ENCODE measurements at places on chromosomes 12 and 14. TPM values are rescaled to one million over a fixed set of nuclear protein-coding genes. Genes with fewer than 3 reads are reported as not detected.
A peak's percentile ranks its signal among the peaks of the same experiment; 100 is the strongest.

DNA sequence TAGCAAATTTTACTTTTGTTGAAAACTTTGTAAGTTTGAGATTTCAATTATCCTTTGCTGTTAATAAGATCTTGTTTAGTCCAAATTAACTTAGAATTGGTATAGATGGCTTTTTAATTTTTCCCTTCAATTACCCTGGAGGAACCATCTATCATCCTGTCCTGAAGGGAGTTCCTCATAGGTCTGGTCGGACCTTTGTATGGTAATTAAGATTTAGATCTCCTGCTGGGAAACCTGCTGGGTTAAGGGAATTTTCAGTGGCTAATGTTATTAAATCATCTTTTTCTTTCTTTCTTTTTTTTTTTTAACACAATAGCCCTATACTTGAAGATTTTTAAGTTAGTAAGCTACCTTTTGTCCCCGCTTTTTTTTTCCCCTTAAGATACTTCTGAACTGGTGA lies 63.0 kb upstream of the PRMT8 start:
- DNase-seq: no peak

DNA sequence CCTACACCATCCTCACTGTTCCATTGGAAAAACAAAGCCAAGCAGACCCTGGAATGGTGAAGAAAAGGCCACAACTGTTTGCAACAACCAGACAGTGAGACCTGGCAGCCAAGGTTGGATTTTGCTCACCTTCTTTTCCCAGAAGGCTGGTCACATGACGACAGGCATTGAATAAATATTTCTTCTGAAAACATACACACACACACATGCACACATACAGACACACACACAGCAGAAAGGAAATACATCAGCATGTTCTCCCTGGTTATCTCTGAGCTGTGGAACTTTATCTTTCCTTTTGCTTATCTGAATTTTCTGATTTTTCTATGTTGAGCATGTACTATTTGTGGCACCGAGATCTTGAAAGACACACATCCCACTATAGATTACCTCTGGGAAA lies 38.0 kb upstream of the CCDC60 start:
- DNase-seq: no peak

- DNase-seq: no peak
Measured at GRCh38 chr12:19388131-19388549, 51.2 kb upstream of the AEBP2 start.

GRCh38 chr14:75123991-75124390 lies 2.9 kb downstream of the NEK9 start:
- peak; percentile 69 for DNase-seq

DNA sequence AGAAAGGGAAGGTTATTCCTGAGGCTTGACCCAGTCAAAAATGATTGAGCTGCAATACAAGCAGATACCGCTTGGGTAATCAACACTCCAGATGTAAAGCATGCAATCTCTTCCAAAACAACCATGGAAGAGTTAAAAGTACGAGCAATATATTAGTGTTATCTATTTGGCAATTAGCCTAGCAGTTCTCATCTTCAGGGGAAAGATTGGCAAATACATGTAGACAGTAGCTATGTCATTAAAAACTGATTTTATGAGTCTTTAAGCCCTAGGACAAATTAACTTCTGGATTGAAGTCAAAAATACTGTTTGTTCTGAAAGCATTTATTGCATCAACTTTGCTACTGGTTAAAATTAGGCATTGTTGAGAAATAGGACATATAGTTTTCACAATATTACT lies 9.3 kb upstream of the GYS2 start:
- no peak for DNase-seq

DNA sequence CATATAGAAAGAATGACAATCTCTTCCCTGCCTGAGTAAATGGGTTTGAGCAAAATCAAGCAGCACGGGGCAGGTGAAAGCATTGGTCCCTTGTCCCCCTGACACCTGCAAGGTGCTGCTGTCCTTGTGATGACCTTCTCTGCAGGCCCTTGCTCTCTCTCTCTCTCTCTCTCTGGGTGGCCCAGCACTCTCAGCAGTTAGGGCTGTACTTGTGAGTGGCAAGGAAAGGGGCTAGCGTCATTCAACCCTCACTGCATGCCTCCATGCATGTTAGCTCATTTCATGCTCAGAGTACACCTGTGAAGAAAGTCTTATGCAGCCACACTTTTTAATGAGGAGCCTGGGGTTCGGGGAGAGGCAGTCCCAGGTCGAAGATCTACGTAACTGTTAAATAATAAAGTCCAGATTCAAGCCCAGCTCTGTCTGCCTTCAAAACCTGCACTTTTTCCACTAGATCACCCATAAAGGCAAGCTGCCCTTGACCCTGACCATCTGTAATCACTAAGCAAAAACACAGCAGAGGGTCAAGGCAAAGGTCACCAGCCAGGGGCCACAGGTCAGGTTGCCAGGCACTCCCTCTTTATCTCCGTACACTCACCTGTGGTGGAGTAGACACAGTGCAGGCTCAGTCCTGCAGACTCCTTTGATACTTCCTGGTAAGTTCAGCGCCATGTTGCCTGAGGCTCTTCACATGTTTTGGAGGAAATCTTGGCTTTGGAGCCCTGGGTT lies 44.9 kb upstream of the CLMN start:
- no peak for DNase-seq

GRCh38 chr14:58395562-58395811 lies 243 bp upstream of the TOMM20L start:
- DNase-seq: no peak

- no peak for DNase-seq
Measured at GRCh38 chr14:23423657-23424056, 11.8 kb downstream of the MYH7 start.

DNA sequence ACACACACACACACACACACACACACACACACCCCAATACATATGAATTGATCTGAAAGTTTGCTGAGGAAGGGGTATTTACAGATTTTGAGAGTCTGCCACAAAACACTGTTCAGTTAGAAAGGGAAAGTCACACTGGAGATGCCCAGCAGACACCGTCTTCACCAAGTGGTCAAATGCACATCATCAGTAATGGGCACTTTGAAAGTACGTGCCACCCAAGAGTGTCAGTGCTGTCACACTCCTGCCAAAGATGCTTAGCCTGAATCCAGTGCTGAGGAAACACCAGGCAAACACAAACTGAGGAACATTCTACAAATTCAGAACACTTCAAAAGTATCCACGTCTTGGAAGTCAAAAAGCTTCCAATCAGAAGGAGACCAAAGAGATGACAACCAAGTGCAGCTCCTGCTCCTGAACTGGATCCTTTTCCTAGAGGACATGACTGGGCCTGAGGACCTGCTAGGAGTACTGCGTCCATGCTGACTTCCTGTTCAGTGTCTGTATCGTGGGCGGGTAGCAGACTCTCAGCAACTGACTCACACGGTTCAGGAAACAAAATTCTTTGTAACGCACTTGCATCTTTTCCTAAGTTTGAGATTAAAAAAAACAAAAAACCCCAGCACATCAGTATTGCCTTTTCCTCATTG lies 18.6 kb downstream of the PSMC1 start:
- DNase-seq: no peak

DNA sequence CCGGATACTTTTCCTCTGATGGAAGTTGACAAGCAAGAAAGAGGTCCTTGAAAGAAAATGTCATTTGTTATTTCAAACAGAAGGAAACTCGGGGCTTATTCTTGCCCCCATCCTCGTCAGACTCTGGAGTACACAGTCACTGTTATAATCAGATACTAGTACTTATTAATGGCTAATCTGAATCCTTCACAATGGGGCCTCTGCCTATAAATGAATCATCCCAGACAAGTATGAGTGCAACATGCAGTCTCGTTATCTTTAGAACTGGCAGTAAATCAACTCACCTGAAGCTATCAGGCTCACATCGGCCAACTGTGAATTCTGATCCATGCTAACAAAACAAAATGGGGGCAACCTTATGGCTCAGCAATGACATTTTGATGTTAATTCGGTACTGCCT lies 216.7 kb downstream of the GRIN2B start:
- no peak for DNase-seq

GRCh38 chr12:27055966-27056365 lies 26.4 kb downstream of the C12orf71 start:
- no peak for DNase-seq

- DNase-seq: no peak
Measured at GRCh38 chr12:49797449-49797776, 30.8 kb downstream of the NCKAP5L start.

DNA sequence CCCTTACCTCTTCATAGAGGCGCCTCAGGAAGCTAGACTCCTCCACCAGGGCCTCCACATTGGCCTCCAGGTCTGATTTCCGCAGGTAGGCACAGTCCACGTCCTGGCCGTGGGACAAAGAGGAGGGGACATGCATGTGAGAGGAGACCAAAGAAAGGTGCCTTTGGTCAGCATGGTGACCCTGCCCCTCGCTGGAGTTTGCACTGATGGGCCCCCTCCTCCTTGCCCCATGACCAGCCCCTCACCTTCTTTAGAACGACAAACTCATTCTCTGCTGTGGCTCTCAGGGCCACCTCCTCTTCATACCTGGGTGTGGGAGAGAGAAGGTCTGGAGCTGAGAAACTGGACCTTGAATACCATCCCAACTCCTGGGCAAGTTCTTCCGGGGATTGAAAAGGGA lies 3.2 kb downstream of the KRT85 start:
- DNase-seq: no peak

DNA sequence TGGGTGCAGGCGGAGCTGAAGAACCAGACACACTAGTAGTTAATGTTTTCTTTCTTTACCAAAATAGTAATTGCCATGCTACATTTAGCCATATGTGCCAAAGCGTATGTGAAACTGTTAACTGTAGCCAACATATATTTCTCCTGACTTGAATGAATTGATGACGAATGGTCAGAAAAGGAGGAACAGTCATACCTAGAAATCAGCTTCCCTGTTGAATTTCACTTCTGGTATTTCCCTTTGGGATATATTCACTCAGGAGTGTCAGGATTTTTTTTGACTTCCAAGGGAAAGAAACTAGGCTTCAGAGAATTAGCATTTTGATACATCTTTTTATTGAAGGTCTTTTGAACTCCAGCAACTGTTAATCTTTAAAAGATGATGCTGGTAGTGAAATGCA lies 87.0 kb downstream of the ERC1 start:
- no peak for DNase-seq

DNA sequence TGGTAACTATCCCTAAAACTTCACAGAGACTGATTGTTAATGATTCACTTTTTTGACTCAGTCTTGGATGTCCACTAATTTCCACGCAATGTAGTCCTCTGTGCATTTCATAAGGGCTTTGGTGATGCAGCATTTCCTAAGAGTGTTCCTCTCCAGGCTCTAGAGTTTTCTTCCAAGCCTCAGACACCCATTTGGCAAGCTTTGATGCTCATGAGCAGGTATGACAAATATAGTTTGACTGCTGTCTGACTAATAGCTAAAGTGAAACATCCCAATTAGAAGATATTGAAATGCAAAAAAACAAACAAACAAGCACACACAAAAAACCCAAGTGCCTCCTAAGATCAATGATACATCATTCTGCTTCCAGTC lies 1.5 kb upstream of the VAMP1 start:
- no peak for DNase-seq

DNA sequence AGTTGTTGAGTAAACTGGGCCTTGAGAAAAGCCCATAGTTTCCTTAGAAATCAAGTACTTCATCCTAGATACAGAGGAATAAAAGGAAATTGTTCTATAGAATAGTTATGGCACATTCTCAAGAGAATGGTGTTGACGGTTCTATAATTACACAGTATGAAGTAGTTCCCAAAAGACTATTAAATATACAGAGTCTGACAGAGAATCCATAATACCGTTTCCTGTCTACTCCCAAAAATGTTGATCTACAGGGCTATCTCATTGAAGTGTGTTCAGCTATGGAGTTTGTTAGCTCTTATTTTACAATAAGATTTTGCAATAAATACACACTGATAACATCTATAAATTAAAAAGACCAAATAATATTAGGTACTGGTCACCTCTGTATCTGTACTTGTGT lies 799.7 kb downstream of the RPS29 start:
- DNase-seq: no peak

DNA sequence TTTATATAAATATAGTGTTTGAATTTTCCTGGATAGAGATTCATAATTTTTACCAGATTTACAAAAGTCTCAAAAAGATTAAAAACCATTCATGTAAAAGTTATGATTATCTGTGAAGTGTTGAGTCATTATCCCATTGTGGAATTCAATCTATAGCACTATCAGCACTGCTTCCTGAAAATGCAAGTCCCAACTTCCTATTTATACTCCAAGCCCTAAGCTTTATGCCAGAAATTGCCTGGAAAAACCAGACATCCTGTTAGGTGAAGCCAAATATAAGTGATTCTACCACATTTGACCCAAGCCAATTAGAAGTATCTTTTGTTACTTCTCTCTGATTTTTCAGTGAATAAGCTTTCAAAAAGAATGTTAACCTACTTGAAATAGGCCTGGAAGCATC lies 129.1 kb downstream of the GPR135 start:
- no peak for DNase-seq

GRCh38 chr12:121711361-121712189 lies 977 bp upstream of the TMEM120B start:
- DNase-seq: no peak

DNA sequence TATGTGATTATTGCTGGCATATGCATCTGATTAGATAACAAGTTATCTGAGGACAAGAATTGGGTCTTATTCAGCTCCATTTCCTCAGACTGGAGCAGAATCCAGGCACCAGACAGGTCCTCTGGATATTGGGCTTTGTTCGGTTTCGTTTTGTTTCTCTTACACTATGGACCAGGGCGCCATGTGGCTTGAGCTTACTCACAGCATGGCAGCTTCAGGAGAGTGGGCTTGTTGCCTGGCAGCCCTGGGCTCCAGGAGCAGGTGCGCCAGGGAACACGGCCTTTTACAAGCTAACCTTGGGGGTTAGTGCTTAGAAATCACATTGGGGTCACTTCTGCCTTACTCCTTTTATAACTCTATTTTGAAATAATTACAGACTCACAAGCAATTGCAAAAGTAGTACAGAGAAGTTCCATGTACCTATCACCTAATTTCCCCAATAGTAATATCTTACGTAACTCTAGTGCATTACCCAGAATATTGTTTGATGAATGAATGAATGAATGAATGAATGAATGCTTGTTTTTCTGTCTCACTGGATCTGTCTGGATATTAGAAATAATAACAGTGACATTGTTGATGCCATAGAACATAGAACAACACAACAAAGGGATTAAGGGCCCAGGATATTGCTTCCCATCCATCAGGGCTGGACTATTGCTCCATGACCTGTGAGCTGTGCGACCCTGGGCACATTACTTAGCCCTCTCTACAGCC lies 39.0 kb downstream of the CMKLR1 start:
- DNase-seq: no peak

- DNase-seq: no peak
Measured at GRCh38 chr12:65918021-65918420, 93.7 kb downstream of the HMGA2 start.

DNA sequence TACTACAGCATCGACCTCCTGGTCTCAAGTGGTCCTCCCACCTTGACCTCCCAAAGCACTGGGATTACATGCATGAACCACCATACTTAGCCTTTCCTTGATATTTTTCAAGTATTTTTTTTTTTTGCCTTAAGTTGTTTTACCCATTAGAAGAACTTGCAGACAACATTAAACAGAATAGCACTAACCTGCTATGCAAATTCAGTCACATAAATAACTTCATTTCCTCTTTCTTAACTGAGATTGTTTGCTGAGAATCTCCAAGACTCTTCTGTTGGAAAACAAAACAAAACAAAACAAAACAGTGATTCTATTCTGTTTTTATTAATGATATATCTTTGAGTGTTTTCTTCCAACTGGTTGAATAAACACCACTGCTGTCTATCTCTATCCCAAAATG lies 115.9 kb upstream of the IFNG-AS1 start:
- DNase-seq: no peak

The RIMBP2 gene
- total RNA-seq: 1.3 TPM

The ASB2 gene
- 28.0 TPM for total RNA-seq

The CLEC7A gene
- 10.8 TPM for total RNA-seq

The SLC2A3 gene
- total RNA-seq: 50.6 TPM

The RPS6KL1 gene
- 18.6 TPM for total RNA-seq

The TAPBPL gene
- 53.1 TPM for total RNA-seq

The SPPL3 gene
- 50.7 TPM for total RNA-seq
